ENCODE measurements at places on chromosomes 16 and 17.
A peak's percentile ranks its signal among the peaks of the same experiment; 100 is the strongest.

DNA sequence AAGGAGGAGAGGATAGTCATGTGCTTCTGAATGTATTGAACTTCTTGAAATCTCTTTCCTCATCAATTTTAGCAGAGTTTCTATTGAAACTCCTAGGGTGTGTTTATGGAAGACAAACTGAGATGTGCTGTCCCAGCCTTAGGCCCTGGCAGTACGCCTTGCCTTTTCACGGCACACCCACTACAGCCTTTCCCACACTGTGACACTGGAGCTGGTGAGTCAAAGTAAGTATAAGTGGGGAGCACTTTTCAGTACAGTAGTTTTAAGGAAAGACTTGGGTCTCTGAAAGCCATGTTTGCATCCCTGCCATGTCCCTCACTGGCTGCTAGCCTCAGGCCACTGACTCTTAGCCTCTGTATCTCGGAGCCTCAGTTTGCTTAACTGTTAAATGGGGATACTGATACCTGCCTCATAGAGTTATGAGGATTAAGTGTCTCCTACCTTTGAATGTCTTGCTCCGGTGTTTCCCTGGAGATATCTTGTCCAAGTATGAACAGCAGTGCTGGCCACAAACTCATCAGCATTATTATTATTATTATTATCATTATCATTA lies 144.7 kb upstream of the CRHR1 start:
- no peak for ATAC-seq

DNA sequence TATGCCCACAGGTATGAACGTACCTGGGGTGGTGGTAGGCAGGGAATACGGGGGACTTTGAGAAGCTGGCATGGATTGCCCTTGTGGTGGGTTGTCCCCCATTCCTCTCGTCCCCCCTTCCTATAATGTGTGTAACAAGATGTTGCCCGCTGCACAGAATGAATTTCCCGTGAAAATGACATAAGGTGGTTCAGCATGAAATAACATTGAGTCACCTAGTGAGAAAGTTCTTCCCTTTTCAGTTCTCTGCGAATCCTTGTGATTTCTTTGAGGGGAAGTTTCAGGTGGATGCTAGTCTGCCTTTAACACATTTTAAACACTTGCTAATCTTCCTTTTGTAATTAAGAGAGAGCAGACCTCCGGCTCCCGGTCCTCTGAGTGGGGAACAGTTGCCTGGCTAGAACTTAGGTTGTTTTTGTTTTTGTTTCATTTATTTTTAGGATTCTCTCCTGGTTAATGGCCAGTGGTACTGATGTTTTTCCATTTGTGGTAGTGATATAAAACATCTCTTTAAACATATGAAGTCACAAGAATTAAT lies 58.9 kb downstream of the RAP1GAP2 start:
- no peak for ATAC-seq

- ATAC-seq = no peak
Observed at GRCh38 chr17:11996722-11997146, 541 bp downstream of the ZNF18 start.

- ATAC-seq = no peak
Observed at GRCh38 chr16:57889522-57889921, 81.4 kb downstream of the CNGB1 start.

- ATAC-seq = no peak
Observed at GRCh38 chr17:64217249-64217691, 45.8 kb downstream of the TEX2 start.

DNA sequence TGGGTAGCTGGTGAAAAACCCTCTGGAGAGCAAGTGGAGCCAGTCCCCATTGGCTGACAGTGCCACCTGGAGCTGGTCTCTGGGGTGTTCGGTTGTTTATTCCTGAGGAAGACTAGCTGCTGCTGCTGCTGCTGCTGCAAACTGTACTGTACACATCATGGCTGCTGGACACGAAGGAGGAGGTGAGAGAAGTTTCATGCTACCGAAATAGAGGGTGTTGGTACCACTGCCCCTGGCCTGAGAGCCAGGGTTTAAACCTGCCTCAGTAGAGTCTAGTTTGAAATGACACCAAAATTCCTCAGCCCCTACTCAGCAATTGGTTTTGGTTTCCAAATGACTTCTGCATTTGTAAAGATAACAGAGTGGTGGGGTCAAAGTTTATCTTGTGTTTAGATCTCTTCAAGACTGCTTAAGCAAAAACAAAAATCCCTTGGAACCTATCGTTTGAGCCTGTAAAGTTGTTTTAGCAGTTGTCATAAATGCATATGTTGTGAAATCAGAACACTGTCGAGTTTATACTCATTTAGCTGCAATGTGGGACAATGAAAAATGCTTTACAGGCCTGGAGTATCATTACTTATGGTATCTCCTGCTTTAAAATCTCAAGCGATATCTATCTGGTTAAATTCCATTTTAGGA lies 40.8 kb downstream of the CYB5B start:
- peak; percentile 58 for ATAC-seq

DNA sequence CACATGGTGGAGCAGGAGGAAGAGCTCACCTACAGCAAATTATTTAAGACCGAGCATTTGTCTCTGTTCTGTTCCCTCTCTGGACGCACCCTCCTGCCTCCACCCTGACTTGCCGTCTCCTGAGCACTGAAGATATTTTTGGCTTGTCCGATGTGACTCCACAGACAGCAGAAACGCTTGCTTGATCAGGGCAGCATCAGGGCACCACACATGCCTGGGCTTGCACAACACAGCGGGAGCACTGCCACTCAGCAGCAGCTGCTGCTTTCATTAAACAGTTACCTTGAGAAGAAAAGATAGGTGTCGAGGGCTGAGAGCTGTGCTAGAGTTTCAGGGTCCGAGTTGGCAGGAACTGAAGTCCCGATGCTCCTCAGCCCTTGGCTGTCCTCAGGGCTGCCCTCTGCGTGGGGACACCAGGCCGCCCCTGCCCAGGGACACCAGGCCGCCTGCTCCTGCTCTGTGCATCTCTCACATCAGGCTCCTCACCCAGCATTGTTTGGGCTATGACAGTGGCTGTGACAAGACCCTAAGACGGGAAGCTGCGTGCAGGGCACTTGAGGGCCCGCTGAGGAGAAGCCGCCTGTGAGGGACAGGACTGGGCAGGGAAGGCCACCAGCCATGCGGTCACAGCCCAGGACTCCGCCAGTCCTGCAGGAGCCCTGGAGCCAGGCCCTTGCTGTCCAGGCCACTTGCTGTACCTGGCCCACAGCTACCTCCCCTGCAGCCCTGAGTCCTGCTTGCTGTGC lies 21.3 kb upstream of the CDH15 start:
- ATAC-seq = no peak

GRCh38 chr16:85209526-85210121 lies 97.4 kb upstream of the CIBAR2 start:
- ATAC-seq = no peak

- peak; percentile 51 for ATAC-seq
Observed at GRCh38 chr17:17151055-17151454, 55.1 kb downstream of the PLD6 start.

DNA sequence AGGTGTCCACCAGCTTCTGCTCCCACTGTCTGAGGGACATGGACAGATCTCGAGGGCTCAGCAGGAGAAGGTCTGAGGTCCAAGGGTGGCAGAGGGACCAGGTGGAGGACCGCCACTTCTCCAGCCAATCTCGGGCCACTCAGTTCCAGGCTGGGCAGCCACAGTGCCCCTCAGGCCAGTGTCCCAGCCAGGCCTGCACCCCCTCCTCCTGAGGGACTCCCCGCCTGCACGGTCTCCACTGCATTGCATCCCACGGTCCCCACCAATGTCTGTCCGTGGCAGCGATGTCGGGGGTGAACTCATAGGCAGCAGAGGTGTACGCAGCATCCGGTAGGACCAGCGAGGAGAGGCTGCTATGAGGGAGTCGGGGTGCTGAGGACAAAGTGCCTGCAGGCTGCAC lies 64.2 kb upstream of the DOC2B start:
- ATAC-seq = no peak

GRCh38 chr16:57284952-57285363 lies 486 bp upstream of the PLLP start:
- ATAC-seq = no peak

DNA sequence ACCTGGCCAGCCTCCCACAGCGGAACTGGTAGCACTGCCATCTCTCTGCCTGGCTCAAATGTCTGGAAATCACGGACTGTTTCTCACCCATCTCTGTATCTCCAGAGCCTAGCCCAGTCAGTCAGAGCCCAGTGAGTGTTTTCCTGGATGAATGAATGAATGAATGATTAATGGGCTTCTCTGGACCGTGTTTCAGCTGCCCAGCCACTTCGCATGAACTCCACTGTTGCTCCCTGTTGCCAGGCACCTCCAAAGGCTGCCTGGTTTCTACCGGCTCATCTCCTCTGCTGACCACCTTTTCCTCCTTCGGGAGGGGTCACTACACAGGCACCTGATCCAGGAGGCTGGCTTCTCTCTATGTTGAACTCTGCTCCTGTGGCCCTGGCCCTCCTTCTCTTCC lies 91.0 kb upstream of the SDK2 start:
- no peak for ATAC-seq

DNA sequence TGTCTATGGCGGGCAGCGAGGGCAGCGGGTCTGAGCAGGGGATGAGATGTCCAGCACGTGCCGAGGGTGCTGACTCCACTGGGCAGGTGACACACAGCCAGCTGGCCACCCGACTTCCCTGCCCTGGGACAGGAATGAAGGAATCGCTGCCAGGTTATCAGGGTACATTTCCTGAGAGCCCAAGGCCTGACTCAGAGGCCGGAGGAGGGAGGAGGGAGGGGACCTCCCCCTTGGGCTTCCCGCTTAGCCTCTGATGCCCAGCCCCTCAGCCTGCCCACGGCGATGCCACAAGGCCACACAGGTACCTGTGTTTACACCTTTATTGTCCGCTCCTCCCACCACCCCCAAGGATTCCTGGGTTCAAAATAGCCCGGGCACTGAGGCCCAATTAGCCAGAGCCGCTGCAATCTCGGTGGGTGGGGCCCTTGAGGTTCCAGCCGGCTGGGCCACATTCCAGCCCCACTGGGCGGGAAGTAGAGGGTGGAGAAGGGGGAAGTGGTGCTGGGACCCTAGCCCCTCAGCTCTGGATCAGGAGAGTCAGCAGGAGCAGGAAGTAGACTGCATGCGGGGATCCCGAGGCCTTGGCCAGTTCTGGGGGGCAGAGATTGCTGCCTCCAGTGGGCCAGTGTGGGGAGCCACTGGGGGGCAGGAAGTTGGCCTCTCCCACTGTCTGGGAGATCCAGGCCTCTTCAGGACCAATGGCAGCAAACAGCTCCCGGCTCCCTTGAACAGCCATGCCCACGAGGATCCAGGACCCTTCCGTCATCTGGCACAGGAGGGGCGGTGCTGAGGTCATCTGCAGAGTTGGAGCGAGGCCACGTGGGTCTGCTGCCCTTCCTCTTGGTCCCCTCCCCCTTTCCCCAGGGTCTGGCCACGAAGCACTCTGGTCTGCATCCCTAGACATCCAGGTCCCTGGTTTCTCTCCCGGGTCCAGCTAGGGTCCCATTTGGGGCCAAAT lies 3.4 kb upstream of the PRSS8 start:
- ATAC-seq = peak; percentile 39

GRCh38 chr17:79532107-79532790 lies 78.6 kb downstream of the RBFOX3 start:
- ATAC-seq = no peak

DNA sequence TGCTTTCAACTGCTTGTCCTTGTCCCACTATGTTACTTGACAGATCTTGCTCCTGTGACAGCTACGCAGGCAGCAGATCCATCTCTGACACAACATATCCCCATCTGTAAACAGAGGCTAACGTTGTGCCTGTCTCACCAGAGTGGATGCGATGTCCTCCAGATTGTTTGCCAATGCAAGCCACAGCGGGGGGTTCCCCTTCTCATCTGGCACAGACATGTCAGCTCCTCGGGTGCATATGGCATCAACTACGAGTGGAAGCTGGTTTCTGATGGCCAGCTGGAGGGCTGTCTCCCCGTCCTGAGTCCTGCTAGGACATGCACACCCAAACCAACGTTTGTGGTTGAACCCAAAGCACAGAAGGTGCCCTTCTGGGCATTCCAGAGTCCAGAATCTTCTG lies 39.0 kb downstream of the CYB5D2 start:
- ATAC-seq = no peak

DNA sequence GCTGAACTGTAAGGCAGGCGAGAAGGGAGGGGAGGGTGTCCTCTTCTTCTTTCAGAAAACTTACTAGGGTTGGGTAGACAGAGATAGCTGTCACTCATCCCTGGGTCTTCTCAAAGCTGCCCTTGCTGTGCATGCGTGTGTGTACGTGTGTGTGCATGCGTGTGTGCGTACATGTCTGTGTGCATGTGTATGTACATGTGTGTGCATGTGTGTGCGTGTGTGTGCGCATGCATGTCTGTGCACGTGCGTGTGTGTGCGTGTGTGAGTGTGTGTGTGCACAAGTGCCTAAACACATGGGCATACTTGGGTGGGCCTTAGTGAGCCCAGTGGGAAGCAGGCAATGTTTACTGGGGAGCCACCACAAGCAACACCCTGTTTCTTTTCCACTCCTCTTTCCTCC lies 154.8 kb upstream of the TNRC6C start:
- no peak for ATAC-seq

DNA sequence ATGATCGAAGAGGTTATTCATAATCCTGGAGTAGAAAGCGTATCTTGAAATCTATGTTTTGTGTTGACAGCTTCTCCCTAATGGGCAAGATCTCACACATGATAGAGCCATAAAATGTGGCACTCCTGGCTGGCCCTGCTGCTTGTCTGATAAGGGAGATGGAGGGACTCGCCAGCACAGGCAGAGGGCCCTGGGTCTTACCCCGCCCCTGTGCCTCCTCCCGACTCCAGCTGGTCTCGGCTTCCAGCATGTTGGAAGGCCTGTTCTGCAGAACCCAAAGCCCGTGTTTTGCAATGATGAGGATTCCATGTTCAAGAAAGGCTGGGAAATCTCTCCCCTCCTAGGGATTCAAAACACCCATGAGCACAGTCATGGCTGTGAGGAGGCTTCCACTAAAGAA lies 106.7 kb upstream of the SDK2 start:
- no peak for ATAC-seq

DNA sequence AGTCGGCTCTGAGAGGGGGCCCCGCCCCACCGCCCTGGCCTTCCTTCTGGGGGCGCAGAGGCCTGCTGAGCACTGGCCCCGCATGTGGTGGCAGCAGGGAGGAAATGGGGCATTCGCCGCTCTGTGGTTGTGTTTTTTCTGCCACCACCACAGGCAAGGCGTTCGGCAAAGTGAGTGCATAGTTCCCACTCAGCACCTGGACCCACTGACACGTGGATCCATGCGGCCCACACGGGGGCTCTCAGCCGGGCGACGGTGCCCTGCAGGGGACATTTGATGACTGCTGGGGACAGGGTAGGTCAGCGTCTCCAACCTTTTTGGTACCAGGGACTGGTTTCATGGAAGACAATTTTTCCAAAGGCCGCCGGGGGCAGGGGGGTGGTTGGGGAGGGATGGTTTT lies 70.9 kb downstream of the ENGASE start:
- no peak for ATAC-seq

GRCh38 chr17:66301864-66302741 lies at the start of gene PRKCA:
TSS of gene PRKCA (plus strand) at chr17:66302613.
- ATAC-seq = peak; percentile 43

GRCh38 chr16:81327011-81327410 lies 12.2 kb downstream of the GAN start:
- ATAC-seq = no peak

GRCh38 chr17:2778489-2778888 lies 17.7 kb upstream of the RAP1GAP2 start:
- ATAC-seq = no peak

- ATAC-seq = no peak
Observed at GRCh38 chr16:68298312-68298711, 12.4 kb downstream of the SLC7A6OS start.

- peak; percentile 62 for ATAC-seq
Observed at GRCh38 chr16:67150047-67150832, 558 bp downstream of the B3GNT9 start.

GRCh38 chr17:69326377-69327059 lies 415 bp downstream of the ABCA5 start:
- ATAC-seq = peak; percentile 71

GRCh38 chr17:81961521-81962498 lies 823 bp upstream of the NOTUM start:
- no peak for ATAC-seq

- no peak for ATAC-seq
Observed at GRCh38 chr17:2421315-2422147, 20.7 kb upstream of the MNT start.

Data from SK-N-SH treated with all-trans-retinoic acid at 6 μM for 48 hours (cell line).